HCT116 (cell line): ENCODE measurements at places on chromosomes 7 and 10.

GRCh38 chr7:25802473-25802872, 349.5 kb upstream of the NFE2L3 start:
- DNase-seq = no peak

DNA sequence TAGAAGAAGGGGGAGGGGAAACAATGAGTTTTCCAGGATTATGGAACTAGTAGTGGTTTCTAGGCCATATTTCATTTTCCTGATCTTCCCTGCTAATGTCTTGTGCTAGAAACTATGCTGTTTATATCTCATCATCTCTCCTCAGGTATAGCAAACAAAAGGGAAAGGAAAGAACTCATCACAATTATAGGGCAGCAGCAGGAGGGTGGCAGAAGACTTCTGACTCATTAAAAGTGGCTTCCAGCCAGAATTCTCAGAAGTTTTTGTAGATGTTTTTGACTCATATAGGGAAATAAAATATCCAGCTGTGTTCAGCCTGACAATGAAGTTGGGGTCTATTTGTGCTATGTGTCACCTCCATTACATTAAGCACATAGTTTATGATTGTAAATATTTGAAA, 6.5 kb downstream of the AHR start:
- DNase-seq = peak; percentile 88

GRCh38 chr10:109103278-109103677, 820.0 kb downstream of the XPNPEP1 start:
- no peak for DNase-seq

GRCh38 chr7:2654059-2654458, 22.3 kb downstream of the TTYH3 start:
- DNase-seq = no peak

DNA sequence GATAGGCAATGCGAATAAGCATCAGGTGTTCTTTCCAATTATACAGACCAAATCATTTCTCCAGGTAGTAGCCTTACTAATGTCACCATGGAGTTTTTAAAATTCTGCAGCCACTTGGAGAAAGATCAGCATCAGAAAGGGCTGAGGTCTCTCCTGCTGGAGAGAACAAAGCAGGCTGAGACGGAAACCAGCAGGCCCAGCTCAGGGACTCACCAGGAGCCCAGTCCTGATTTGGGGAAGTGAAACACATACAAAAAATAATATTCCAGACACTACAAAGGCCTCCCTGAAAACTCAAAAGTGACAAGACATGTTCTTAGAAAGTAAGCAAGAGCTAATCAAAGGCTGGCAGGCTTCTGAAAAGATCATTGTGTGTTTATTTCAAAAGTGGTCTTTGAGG, 207.1 kb upstream of the GHITM start:
- DNase-seq = no peak

- DNase-seq = no peak
Observed at GRCh38 chr7:16753932-16754855, 639 bp downstream of the TSPAN13 start.

GRCh38 chr10:29171717-29172116, 117.2 kb upstream of the LYZL1 start:
- DNase-seq = no peak

DNA sequence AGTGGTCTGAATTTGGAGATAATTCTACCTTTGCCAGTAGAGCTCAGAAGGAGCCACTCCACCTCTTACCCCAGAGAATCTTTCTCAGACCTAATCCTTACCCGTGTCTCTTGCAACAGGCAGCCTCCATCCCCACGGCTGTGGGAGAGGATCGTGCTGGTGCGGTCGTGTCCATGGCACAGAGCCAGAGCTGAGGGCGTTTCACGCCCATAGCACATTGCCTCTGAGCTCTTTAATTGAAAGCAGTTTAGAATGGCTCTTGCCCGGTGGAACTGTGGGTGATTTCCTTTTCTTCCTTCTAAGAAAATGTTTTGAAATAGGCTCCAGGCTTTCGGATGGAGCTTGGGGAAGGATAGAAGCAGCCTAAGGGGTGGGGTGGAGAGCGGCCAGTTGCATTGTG, 41.5 kb downstream of the PRF1 start:
- DNase-seq = no peak

- peak; percentile 96 for DNase-seq
Observed at GRCh38 chr7:130901209-130901783, 167.3 kb upstream of the KLF14 start.

- peak; percentile 45 for DNase-seq
Observed at GRCh38 chr10:52779541-52780390, 7.2 kb upstream of the MBL2 start.

- DNase-seq = no peak
Observed at GRCh38 chr7:50960621-50961310, 178.1 kb upstream of the GRB10 start.

DNA sequence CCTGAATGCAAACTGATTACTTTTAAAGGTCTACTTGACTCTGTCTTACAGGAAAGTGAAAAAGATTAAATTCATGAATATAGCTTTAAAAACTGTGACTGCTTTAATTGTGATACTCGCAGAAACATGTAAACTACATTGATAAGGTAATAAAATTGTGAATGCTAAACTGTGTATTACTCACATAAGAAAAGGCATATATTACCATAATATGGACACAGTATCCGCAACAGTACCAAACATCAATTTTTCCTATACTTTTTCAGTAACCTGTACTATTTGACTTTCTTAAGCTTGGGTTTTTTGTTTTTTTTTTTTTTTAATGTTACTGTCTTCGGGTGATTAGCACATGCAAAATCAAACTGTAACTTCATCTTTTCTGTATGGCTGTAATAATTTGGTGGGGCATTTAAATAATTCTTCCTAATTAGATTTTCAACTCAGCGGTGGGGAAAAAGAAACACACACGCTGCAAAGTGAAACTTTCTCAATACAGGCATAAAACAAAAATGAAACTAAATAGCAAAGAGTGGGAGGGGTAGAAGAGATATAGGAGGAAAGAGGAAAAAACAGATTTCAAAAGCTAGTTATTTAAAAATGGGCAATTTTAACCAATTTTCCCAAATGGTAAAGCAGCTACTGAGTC, 23.2 kb downstream of the NT5C3A start:
- DNase-seq = no peak

GRCh38 chr7:121076350-121077164, 88.0 kb downstream of the CPED1 start:
- no peak for DNase-seq

- DNase-seq = no peak
Observed at GRCh38 chr7:102286237-102287110, at the start of gene SH2B2. SH2B2 (plus strand) TSS chr7:102286868; CDS start chr7:102300551, 13,683 bp downstream.

GRCh38 chr7:127833641-127834040, 181.6 kb downstream of the SND1 start:
- DNase-seq = no peak

- DNase-seq = no peak
Observed at GRCh38 chr7:65974191-65974801, 7.7 kb downstream of the GUSB start.

- DNase-seq = no peak
Observed at GRCh38 chr7:16660702-16661464, 14.9 kb downstream of the BZW2 start.

- DNase-seq = no peak
Observed at GRCh38 chr7:49112222-49112621, 187.9 kb downstream of the CDC14C start.

- peak; percentile 22 for DNase-seq
Observed at GRCh38 chr10:15461353-15462108, 90.4 kb upstream of the FAM171A1 start.

DNA sequence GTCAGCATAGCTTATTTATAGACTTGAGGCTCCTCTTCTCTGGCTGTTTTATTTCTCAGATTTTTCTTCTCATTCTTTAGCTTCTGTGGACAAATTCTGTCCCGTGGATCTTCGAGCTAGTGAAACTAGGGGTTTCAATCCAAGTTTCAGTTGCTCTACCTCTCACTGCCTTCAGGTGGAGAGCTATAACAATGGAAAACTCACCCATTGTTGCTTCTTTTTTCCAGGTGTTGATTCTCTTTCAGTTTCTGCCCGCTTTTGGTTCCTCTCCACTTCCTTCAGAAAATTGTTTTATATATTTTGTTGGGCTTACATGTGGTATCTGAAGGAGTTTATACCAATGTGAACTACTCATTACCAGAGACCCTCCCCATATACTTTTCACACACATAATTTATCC, 266.1 kb downstream of the TCF7L2 start:
- DNase-seq = peak; percentile 12

GRCh38 chr7:113996405-113996804, 77.6 kb upstream of the PPP1R3A start:
- no peak for DNase-seq

- peak; percentile 47 for DNase-seq
Observed at GRCh38 chr7:39746103-39746819, 122.9 kb downstream of the RALA start.

GRCh38 chr7:116588641-116589594, 64.1 kb downstream of the CAV1 start:
- DNase-seq = peak; percentile 44

DNA sequence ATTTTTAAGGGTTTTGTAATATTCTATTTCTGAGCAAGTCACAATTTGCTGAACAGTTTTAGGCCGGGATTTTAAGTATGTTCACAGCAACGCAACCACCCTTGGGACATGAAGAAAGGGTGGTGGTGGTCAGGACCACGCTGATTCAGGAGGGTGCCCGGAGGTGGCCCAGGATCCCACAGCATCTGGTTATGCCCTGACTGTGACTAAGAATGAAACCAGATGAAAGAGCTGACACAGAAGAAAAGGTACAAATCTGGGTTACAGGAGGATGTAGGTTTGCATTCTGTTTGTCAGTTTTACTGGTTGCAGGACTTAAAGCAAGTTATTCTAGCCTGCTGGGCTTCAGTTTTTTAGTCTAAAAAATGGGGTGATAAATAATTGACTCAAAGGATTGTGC, 279.7 kb downstream of the CCSER2 start:
- no peak for DNase-seq

- DNase-seq = no peak
Observed at GRCh38 chr7:120189623-120190022, 83.4 kb upstream of the KCND2 start.

DNA sequence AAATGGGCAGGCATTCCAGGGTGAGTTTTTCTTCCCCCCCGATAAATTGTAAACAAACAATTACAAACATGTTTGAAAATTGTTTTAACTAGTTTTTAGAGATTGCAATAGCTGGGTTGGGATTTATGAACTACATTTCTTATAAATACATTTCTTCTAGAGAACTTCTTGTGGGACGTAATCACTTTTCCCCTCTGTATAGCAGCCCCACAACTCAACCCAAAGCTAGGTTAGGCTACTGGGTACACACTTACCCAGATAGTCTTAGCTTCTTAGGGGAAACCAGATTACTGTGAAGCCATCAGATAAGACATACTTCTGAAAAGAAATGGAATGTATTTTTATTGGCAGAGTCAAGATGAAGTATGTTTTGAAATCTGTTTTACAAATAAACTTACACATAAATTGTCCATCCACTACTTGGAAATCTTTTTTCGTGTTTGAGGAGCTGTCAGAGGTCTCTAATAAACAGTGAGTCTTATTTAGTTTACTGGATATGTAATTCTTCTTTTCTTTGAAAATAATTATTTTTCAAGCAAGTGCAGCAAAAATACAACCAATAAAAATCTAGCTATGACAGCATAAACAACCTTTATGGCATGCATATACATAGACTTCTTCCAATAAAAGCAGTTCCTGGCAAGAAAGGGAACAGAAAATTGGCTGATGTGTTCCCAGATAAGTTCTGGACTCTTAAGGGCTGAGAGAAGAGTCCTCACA, 8.0 kb upstream of the GLRX3 start:
- DNase-seq = no peak

DNA sequence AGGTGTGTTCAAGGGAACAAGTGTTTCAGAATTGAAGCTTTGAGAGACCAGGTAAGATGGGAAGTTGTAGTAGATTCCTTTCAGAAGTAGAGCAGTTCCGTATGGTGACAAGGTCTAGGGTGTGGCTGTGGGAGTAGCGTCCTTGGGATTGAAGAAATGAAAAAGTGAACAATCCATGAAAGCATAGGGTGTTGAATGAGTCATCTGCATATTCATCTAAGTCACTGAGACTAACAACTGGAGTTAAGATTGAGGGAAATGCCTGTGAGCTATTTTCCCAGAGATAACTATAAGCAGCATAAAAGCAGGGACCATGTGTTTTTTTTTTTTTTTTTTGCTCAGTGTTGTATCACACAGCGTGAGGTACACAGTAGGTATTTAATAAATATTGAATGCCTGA, 134.8 kb downstream of the PHTF2 start:
- peak; percentile 22 for DNase-seq

- no peak for DNase-seq
Observed at GRCh38 chr7:27155816-27156507, 513 bp downstream of the HOXA7 start.

DNA sequence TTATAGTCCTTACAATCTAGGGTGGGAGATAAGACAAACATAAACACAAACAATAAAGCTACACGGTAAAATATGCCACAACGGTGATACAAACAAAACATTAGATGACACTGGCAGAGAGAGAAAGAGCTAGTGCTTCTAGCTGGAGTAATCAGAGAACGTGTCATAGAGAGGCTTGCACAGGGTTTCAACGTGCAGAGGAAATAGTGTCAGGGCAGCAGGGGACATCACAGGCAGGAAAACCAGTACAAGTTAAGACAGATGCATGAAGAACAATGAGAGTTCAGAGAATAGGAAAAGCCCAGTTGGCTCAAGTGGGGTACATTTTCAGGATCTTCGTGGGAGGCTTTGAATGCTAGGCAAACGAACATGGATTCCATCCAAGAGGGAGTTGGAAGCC, 91.4 kb downstream of the ZNF438 start:
- DNase-seq = no peak

GRCh38 chr7:28731092-28731658, 227.0 kb downstream of the TRIL start:
- no peak for DNase-seq

- DNase-seq = no peak
Observed at GRCh38 chr10:35565602-35566081, 39.5 kb upstream of the GJD4 start.

DNA sequence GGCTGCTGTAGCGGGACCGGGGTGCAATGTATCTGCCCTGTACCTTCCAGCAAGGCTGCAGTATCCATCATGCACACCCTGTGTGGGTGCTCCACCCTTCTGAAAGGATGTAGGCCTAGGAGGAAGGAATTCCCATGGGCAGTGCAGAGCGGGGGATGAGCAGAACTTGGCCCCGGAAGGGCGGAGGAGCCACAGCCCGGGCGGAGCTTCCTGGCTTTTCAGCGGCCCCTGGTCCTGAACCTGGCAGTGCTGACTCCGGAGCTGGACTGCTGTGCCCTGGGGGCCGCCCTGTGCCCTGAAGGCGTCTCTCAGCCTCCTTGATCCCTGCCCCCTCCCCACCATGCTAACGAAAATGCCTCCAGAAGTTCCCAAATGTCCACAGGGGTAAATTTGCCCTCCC, 175.8 kb downstream of the TCERG1L start:
- DNase-seq = no peak

DNA sequence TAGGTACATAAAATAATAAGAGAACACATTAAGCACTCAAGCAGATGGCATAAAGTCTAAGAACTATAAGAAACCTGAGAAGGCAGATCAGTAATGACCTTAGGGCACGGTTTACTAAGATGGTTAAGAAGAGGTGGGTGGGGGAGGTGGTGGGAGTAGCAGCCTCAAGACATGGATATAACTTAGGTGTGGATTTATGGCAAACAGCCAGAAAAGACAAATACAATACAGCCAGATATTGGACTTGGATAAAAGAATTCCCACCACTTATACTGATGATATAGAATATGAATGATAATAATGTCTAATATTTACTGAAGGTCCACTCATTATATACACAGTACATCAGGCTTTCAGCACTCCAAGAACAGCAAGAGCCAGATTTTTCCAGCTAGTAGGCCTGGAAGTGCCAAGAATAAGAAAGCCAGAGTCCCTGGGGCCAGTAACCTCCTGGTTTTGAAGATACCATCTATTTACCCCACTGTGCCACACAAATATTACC, 11.9 kb downstream of the DPY19L1 start:
- no peak for DNase-seq

GRCh38 chr10:89516149-89516832, 19.1 kb downstream of the SLC16A12 start:
- DNase-seq = no peak
